ENCODE measurements at places on chromosomes 11 and 22.

DNA sequence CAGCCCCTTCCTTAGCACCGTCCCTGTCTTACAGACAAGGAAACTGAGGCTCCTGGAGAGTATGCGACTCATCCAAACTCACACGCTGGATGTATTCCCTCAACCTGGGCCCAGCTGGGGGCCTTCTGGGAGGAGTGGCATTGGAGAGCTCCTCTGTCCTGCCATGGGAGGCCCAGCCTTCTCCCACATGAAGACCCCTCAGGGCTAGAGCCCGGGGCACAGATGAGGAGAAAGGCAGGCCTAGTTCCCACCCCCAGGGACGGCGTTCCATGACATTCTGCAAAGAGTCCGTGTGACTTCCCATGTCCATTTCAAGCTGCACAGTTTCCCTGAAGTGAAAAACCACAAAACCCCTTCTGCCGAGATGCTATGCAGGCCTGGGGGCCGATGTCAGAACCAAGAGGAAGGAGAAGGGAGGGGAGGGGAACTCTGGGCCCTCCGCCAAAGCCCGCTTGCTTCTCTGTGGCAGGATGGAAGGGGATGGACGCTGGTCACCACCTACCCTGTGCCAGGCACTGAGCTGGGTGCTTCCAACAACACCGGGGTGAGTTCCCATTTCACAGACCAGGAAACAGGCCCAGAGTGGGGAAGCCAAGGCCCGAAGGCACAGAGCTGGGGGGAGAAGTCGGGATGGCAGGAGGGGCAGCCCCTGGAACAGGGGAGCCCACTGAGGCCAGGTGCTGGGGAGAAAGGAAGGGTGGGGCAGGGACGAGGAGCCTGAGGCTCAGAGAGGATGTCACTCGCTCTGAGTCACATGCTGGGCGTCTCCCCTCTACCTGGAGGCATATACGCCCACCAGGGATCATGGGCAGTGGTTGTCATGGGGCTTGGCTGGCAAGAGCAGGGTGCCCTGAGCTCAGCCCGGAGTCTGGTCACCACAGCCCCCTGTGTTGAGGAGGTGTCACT lies 15.7 kb downstream of the RAC2 start:
- no peak for DNase-seq

DNA sequence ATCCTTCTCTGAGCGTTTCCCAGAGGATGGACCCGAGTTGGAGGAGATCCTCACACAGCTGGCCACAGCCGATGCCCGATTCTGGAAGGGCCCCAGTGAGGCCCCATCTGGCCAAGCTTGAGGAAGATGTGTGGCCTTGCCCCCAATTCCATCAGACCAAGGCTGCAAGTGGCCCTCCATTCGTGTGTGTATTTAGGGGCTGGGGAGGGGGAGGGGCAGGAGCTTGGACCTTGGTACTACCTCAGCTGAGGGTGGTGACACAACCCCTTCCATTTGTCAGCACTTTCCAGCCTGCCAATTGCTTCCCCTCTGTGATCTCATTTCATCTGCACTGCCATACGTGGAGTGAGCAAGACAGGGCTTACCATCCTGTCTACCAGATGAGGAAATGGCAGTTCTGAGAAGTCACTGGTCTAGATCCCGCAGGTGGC lies 1.3 kb upstream of the BBS1 start:
- DNase-seq = no peak

- DNase-seq = no peak
These were observed 39.2 kb upstream of the CHST1 start for GRCh38 chr11:45704635-45705034.

DNA sequence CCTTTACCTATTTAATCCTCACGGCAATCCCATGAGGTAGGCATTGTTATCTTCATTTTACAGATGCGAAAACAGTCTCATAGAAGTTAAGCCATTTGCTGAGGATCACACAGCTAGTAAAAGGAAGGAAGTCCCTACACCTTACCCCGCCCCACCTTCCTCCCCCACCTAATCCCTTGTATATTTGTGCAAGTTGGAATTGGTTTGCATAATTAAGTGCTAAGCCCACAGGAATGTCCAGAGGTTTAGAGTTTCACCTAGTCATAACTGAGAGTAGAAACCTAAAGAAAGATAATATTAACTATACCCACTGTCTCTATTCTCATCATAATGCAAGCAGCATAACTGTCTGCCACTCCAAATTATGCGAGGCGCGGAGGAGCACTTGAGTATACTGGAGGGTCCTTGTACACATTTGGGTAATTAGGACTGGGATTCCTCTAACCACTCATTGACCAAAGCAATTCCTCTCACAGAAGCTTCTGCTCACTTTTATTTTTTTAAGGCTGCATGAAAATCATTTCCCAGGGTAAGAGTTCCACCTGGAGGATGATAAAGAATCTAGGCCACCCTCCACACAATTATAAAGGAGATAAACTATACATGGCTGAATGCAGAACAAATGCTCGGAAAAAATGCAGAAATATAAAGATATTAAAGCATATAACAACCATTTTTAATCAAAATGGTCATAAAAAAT lies 199.9 kb downstream of the FAM181B start:
- no peak for DNase-seq

- no peak for DNase-seq
These were observed 14.0 kb downstream of the ASCL2 start for GRCh38 chr11:2256293-2256913.

DNA sequence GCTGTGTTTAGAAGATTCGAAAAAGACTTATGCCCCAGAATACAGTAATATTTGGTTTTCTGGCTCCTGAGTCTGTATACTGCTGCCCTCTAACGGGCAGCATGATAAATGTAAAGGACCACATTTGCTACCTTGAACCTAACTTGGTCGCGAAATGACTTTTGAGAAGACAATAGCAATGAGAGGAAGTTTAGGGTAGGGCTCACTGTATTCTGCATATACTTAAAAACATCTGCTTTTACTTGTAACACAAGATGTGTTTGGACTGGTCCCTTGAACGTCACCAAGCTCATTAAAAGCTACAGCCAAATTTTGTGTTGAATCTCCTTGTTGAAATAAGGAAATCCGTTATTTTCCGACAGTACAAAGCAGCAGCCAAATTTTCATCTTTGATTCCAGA lies 309.1 kb downstream of the SWAP70 start:
- DNase-seq = no peak

DNA sequence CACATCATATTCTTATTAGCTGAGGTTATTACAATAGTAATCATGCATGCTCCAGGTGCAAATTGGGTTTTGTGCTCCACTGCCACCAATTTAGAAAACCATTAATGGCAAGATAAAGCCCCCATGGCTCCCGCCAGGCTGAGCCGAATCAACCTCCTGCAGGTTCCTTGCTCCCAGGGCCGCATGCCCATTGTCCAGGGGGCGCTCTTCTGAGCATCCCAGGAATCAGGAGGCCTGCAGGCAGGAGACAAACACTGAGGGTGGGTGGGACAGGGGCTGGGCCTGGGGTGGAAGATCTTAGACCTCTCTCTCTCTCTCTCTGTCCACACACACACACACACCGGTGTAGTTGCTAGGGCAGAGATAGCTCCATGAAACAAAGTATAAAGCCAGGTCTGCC lies 57.4 kb downstream of the BUD13 start:
- no peak for DNase-seq

- no peak for DNase-seq
These were observed 4.4 kb downstream of the TMEM109 start for GRCh38 chr11:60918251-60918938.

GRCh38 chr22:29683536-29683935 lies 36.3 kb upstream of the CABP7 start:
- DNase-seq = no peak

- no peak for DNase-seq
These were observed 20.6 kb downstream of the GRAMD1B start for GRCh38 chr11:123450623-123451022.

DNA sequence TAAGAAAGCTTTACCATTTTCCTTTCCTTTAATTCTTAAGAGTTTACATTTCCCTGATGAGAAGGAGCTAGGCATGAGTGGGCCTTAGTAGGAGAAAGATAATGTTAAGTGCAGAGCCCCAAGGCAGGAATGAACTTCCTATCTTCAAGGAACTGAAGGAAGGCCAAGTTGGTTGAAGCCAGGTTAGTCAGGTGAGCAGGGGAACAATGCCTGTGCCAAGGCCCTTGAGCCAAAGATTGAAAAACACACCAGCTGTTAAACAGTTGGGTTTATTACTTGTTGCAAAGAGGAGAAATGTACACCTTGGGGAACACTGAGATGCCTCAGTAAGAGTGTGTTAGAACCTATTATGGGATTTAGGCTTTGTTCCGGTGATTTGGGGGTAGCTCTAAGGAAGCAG lies 10.0 kb downstream of the CNTF start:
- no peak for DNase-seq

DNA sequence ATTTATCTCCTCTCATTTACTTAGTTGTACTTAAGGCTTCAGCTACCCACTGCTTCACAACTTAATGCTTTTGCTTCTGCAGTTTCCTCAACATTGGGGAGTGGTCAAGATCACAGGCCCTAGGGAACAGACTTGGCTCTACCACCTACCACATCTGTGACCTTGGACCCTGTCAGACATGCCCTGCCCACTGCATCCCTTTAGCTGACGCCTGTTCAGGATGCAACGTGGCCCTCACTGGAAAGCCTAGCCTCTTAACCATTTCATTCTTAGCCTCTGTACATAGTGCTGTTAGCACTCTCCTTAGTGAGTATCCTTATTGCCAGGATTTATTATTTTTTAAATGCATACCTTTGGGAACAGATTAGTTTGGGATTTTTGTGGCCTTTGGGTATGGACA lies 34.4 kb downstream of the TNRC6B start:
- no peak for DNase-seq

- no peak for DNase-seq
These were observed 19.5 kb upstream of the P2RY6 start for GRCh38 chr11:73252577-73253191.

DNA sequence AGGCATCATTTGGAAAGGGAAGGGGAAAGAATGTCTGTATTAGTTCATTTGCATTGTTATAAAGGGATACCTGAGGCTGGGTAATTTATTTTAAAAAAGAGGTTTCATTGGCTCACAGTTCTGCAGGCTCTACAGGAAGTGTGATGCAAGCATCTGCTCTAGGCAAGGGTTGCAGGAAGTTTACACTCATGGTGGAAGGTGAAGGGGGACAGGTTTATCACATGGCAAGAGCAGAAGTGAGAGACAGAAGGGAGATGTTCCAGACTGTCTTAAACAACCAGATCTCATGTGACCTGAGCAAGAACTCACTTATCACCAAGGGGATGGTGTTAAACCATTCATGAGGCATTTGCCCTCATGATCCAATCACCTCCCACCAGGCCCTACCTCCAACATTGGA lies 90.6 kb downstream of the CCDC83 start:
- DNase-seq = no peak

GRCh38 chr11:100273066-100273815 lies 413.8 kb upstream of the ARHGAP42 start:
- no peak for DNase-seq

DNA sequence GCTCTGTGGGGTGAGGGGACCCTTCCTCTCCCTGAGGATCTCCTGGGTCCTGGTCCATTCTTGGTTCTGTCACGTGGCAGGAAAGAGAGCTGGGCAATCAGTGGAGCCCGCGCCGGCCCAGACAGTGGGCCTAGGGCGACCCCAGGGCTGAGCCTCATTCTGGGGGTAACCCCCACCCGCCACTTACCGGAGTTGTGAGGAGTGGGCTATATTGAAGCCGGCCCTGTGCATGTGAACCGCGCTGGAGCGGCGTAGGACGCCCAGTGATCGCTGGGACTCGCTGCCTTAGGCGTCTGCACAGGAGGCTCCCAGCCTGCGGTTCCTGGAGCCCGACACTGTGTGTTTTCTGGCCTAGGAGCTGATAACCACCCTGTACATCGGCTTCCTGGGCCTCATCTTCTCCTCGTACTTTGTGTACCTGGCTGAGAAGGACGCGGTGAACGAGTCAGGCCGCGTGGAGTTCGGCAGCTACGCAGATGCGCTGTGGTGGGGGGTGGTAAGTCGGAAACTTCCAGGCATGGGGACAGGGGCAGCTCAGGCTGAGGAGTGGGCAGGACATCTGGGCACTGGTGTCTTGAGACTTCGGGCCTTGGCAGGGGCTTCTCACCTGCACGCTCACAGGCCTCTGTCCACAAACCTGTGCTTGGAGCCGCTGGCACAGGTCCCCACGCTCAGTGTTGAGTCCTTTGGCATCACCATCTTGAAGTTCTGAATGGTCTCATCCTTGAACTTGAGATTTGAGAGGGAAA lies 127.1 kb downstream of the KCNQ1OT1 start:
- no peak for DNase-seq

- no peak for DNase-seq
These were observed 67.3 kb downstream of the PTPRJ start for GRCh38 chr11:48047616-48048015.

DNA sequence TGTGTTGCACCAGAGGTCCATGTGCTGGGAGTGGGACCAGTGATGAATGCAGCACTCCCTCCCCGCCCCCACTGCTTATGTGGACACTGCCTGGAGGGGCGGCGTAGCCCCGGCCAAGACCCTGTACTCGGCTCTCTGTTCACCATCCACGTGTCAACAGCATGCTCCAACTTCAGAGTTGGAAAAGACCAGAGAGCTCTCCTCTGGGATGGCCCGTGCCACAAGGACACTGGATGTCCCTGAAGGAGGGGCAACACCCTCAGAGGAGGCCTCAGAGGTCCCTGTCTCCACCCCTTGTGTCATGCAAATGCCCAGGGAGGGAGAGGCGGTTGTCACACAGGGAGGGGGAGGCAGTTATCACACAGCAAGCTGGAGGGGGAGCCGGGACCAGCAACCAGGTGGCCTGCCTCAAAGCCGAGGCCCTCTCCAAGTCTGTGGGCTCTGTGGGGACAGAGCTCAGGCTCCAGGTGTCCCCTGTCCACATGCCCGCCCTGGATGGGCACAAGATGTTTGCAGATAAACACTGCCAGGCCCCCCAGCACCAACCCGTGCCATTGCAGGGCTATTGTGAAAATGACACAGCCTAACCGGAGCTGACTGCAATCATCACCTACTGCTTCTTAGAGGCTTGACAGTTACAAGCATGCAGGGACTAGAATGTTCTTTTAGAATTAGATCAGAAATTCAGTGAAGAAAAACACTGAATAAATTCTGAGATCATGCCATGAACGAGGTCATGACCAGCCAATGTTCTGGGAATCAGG lies 121.1 kb downstream of the PHF21B start:
- DNase-seq = no peak

GRCh38 chr11:94574193-94574961 lies 7.2 kb downstream of the PIWIL4 start:
- DNase-seq = no peak

- no peak for DNase-seq
These were observed 115.2 kb upstream of the TEAD1 start for GRCh38 chr11:12559011-12559410.

GRCh38 chr11:59173080-59173963 lies 1.4 kb downstream of the DTX4 start:
- no peak for DNase-seq

DNA sequence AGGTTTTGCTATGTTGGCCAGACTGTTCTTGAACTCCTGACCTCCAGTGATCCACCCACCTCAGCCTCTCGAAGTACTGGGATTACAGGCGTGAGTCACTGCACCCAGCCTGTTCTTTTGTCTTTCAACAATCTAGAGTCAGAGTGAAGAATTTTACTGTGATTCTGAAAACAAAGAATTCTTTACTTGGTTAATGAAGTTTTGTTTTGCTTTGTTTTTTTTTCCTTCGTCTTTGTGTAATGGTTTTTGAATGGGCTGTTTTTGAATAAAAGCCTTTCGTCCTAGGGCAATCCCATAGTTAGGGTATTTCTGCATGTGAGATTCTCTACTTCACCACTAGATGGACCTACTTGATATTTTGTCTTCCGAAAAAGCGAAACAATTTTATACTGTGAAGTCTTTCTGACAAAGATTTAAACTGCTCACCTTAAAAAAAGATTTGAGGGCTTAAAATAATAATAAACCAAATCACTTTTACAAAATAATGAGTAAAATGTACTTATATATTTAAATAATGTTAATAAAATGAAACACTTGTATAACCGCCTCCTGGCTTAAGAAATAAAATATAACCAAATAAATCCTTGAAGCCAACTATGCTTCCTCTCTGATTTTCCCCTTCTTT lies 43.4 kb upstream of the SC5D start:
- no peak for DNase-seq
